Left renal cortex interstitium (tissue), 4 donors: ENCODE measurements at places on chromosomes 13 and 19. TPM values are rescaled to one million over a fixed set of nuclear protein-coding genes. Genes with fewer than 3 reads are reported as not detected.

NCR1 gene
- polyA plus RNA-seq = 0.21 TPM

CNN1 gene
- 5.4 TPM for polyA plus RNA-seq

KLF1 gene
- polyA plus RNA-seq = 0.22 TPM

ZNF541 gene
- polyA plus RNA-seq = 0.38 TPM

IGFL1 gene
- not detected for polyA plus RNA-seq

FXYD3 gene
- polyA plus RNA-seq = 16.2 TPM

GPR183 gene
- 2.1 TPM for polyA plus RNA-seq

YJU2 gene
- polyA plus RNA-seq = 19.7 TPM

CYP4F2 gene
- polyA plus RNA-seq = 0.33 TPM

KLK12 gene
- polyA plus RNA-seq = not detected

VSIG10L gene
- 4.2 TPM for polyA plus RNA-seq

NCAN gene
- 1.5 TPM for polyA plus RNA-seq

LEUTX gene
- polyA plus RNA-seq = not detected

ASF1B gene
- 21.9 TPM for polyA plus RNA-seq

CYP4F8 gene
- 0.08 TPM for polyA plus RNA-seq

ZNF627 gene
- 47.8 TPM for polyA plus RNA-seq

SCN1B gene
- 0.41 TPM for polyA plus RNA-seq

CPT1C gene
- 13.1 TPM for polyA plus RNA-seq

PTH2 gene
- polyA plus RNA-seq = not detected

CGB5 gene
- not detected for polyA plus RNA-seq

SUCLA2 gene
- polyA plus RNA-seq = 79.5 TPM

VAV1 gene
- 1.5 TPM for polyA plus RNA-seq

SLITRK5 gene
- 1.7 TPM for polyA plus RNA-seq

FBXL12 gene
- 37.8 TPM for polyA plus RNA-seq

CSNK1G2 gene
- polyA plus RNA-seq = 79.6 TPM

PNMA8B gene
- polyA plus RNA-seq = 7.4 TPM

PROZ gene
- polyA plus RNA-seq = 0.86 TPM

ENOX1 gene
- polyA plus RNA-seq = 9.6 TPM

B3GNT3 gene
- 10.1 TPM for polyA plus RNA-seq

TMEM190 gene
- polyA plus RNA-seq = not detected

GPR12 gene
- not detected for polyA plus RNA-seq

ZNF667 gene
- 15.0 TPM for polyA plus RNA-seq

KLK13 gene
- 0.22 TPM for polyA plus RNA-seq
